Thoracic aorta (tissue), 2 donors: ENCODE measurements at places on chromosomes 12 and 14. TPM values are rescaled to one million over a fixed set of nuclear protein-coding genes. Genes with fewer than 3 reads are reported as not detected.

DNA sequence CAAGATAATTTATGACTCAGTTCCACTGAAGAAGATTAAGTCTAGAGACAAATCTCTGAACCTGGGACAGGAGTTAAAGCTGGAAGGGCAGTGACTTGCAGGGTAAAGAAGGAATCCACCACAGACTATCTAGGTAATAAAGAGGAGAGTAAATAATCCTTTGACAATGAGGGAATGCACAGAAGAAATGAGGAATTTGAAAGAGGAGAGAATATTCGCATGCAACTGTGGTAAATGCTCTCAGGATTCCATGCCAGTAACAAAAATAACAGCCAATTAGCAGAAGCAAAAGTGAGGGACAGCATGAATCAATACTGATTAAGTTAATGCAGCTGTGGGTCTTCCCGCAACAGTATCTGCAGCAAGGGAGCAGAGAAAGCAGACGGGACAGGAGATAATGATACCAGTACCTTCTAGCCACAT, 77.0 kb downstream of the KITLG start:
- no peak overlapping the region for H3K4me3 ChIP-seq
- H3K36me3 ChIP-seq = no peaks in the 10 kb centered on the region
- DNase-seq = no peak
- no peaks in the 10 kb centered on the region for H3K27me3 ChIP-seq
- H3K27ac ChIP-seq = no peak overlapping the region

HCFC2 gene
- 28.6 TPM for total RNA-seq

DNA sequence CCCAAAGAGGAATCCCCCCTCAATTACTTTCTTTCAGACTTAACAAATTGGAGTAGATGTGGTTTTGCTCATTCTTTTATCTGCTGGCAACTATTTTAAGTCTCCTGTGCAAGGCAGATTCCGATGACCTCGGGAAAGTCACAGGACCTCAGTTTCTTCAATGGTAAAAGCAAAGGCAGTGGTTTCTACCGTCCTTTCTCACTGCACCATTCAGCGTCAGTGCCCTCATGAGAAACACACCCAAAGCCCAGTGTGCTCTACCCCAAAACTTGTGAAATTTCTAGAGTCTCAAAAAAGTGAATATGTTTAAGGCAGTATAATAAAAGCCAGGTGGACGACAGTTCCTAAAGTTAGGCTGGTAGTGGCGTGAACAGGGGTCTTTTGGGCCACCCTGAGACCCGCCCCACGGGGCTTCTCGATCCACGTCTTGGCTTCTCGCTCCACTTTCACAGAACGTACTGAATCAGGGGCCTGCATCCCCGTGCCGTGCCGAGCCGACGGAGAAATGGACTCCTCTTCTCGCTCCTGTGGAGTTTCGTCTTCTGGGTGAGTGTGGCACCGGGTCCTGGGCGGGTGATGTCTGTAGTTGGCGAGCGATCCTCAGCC, 1.3 kb upstream of the ARHGAP5 start:
- H3K27me3 ChIP-seq = no peaks in the 10 kb centered on the region
- no peak for DNase-seq
- peak overlapping the region; percentile 92 for H3K27ac ChIP-seq
- no peaks in the 10 kb centered on the region for H3K36me3 ChIP-seq
- peak overlapping the region; percentile 81 for H3K4me3 ChIP-seq

DNA sequence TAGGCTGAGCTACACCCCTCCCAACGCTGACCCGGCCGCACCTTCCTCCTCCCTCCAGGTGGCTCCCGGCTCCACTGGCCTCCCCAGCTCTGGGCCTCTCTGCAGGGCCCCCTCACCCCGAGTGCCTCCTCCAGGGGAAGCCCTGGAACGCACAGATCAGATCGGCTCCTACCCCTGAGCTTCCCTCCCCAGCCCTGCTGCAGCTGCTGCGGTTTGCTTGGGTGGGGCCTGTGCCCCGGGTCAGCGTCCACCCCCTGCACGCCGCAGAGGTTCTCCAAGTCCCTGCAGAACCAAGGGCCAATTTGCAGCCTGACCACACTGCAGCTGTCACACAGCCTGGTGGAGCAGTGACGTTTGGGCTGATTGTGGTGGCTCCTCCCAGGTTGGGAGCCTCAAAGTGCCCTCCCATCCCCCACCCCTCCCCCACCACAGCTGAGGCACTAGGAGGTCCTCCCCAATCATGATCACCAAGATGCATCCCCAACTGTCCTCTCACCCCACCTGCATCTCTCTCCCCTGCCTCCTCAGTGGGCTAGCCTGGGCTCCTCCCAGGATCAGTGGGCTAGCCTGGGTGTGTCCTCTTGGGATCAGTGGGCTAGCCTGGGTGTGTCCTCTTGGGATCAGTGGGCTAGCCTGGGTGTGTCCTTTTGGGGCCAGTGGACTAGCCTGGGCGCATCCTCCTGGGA, 12.8 kb upstream of the FBRSL1 start:
- H3K36me3 ChIP-seq = no peaks in the 10 kb centered on the region
- H3K27ac ChIP-seq = no peak overlapping the region
- no peaks in the 10 kb centered on the region for H3K4me1 ChIP-seq
- no peaks in the 10 kb centered on the region for H3K27me3 ChIP-seq
- no peak for DNase-seq

DNA sequence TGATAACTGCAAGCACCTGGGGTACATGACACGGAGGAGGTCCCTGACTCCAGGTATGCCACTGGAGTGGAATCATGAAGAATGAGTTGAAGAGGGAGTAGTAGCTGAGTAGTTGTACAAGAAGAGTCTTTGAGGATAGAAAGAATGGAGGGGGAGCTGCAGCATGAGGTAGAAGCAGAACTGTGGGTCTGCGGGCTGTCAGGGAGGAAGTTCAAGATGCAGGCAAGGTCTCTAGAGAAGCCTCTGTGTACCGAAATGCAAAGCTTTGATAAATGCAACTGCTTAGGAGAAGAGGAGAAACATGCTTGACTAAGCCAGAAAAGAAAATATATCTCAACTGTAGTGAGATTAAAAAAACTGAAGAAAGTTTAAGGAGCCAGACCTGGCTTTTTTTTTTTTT, 91.5 kb downstream of the CPNE8 start:
- no peaks in the 10 kb centered on the region for H3K27me3 ChIP-seq
- no peak for DNase-seq
- H3K4me1 ChIP-seq = no peaks in the 10 kb centered on the region

EID3 gene
- total RNA-seq = 32.7 TPM

DNA sequence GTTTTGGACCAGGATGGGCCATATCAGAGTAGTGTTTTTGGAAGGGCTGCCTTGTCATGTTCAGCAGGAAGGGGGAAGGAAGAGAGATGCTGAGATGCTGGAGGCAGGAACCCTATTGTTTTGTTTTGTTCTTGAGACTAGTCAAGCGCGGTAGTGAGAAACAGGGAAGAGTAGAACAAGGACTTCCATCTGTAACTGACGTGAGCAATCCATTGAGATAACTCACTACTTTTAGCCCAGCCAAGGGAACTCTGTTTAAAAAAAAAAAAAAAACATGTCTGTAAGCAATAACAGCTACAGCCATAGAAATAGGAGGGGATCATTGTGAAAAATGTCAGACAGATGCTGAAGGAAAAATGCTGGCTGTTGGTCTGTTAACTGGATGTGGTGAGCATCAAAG, 34.0 kb downstream of the CD9 start:
- no peak for DNase-seq
- H3K27ac ChIP-seq = peak overlapping the region; percentile 64
- peaks cover 42% of the 10 kb centered on the region for H3K4me1 ChIP-seq

GRCh38 chr14:75285331-75285730, 6.7 kb downstream of the FOS start:
- H3K4me1 ChIP-seq = peaks cover 8% of the 10 kb centered on the region
- H3K27ac ChIP-seq = no peak overlapping the region
- H3K27me3 ChIP-seq = no peaks in the 10 kb centered on the region
- H3K4me3 ChIP-seq = no peak overlapping the region
- peaks cover 13% of the 10 kb centered on the region for H3K36me3 ChIP-seq

PPP4R4 gene
- 8.9 TPM for total RNA-seq

GRCh38 chr12:92288561-92288960, 142.9 kb upstream of the BTG1 start:
- H3K4me3 ChIP-seq = no peak overlapping the region
- H3K36me3 ChIP-seq = no peaks in the 10 kb centered on the region
- DNase-seq = no peak
- H3K4me1 ChIP-seq = no peaks in the 10 kb centered on the region
- no peaks in the 10 kb centered on the region for H3K27me3 ChIP-seq

GRCh38 chr12:49126852-49127763, 4.1 kb downstream of the TUBA1B start:
- no peak overlapping the region for H3K27ac ChIP-seq
- no peak for DNase-seq
- H3K4me1 ChIP-seq = peaks cover 17% of the 10 kb centered on the region
- H3K36me3 ChIP-seq = peaks cover 26% of the 10 kb centered on the region
- H3K4me3 ChIP-seq = no peak overlapping the region
- no peaks in the 10 kb centered on the region for H3K27me3 ChIP-seq

GRCh38 chr14:88075269-88075981, 70.5 kb downstream of the GPR65 start:
- H3K4me1 ChIP-seq = no peaks in the 10 kb centered on the region
- no peak overlapping the region for H3K4me3 ChIP-seq
- DNase-seq = no peak
- no peaks in the 10 kb centered on the region for H3K27me3 ChIP-seq
- no peak overlapping the region for H3K27ac ChIP-seq

PLEKHD1 gene
- 0.14 TPM for total RNA-seq

- peak overlapping the region; percentile 81 for H3K4me3 ChIP-seq
- DNase-seq = no peak
- peaks cover 51% of the 10 kb centered on the region for H3K4me1 ChIP-seq
- H3K27ac ChIP-seq = peak overlapping the region; percentile 99
- no peaks in the 10 kb centered on the region for H3K36me3 ChIP-seq
Measured at GRCh38 chr14:32078023-32078857, 1.1 kb downstream of the ARHGAP5 start.

- H3K36me3 ChIP-seq = no peaks in the 10 kb centered on the region
- H3K4me3 ChIP-seq = no peak overlapping the region
- DNase-seq = no peak
- H3K27ac ChIP-seq = no peak overlapping the region
- H3K27me3 ChIP-seq = no peaks in the 10 kb centered on the region
Measured at GRCh38 chr12:122909442-122910288, 13.7 kb upstream of the VPS37B start.

DNA sequence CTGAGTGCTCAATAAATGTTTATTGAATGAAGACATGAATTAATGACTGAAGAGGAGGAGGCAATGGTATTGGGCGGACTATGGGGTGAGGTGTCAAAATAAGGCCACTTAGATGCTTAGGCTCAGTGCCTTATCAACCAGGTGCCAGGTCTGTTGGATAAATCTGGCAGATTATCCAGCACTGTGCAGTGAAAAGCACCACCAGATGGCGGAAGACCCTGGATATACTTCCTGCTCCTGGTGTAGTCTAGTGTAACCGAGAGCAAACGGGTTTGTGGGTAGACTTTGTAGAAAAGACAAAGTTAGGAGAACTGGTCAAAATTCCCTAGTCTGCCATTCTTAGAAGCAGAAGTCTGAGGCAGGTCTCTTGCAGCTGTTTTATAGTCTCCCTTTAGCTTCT, 306.3 kb downstream of the ATP23 start:
- H3K4me3 ChIP-seq = no peak overlapping the region
- DNase-seq = no peak
- no peak overlapping the region for H3K27ac ChIP-seq
- no peaks in the 10 kb centered on the region for H3K4me1 ChIP-seq

FLRT2 gene
- total RNA-seq = 20.1 TPM

DNA sequence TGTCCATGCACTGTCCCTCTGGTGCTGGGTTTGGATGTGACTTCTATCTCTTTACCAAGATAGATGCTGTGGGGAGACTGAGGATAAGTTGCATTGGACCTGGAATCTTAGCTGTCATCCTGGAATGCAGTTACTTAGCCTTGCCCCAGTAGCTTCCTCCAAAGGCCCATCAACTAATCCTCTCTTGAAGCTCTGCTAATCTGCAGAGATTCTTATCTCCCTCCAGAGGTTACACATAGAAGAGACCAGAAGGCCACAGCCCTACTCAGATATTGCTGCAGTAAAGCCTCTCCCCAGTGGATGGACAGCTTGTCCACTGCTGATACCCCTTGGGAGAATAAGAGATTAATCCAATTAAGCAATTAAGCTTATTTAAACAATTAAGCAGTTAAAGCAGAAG, 867.2 kb downstream of the BCL11B start:
- H3K4me1 ChIP-seq = no peaks in the 10 kb centered on the region
- no peak overlapping the region for H3K27ac ChIP-seq
- no peaks in the 10 kb centered on the region for H3K27me3 ChIP-seq
- DNase-seq = no peak

DNA sequence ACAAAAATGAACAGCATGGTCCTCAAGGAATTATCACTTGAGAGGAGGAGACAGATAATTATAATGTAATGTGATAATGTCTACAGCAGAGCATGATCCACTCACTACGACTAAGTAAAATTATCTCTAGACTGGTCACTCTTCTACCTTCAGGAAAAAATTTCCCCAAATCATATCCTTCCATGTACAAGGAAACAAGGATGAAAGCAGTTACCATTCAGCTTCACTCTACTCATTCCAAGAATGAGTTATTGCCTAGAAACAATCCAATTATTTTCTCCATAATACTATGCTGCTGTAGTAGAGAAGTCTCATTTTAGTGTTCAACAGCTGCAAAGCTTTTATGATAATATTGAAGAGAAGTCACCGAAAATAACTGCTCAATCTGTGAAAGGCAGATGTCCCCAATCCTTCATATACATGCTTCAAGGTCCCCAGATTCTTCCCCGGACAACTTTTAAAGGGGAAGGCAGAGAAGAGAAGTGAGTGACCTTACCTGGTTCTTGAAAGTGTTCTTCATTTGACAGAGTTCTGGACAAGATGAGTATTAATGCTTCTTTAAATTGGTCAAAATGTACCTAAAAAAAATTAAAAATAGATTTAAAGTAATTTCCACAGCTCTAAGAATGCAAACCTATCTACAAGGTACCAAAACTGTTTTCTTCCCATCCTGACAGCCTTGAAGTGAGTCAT, 24.6 kb downstream of the NIN start:
- H3K4me1 ChIP-seq = peaks cover 12% of the 10 kb centered on the region
- H3K4me3 ChIP-seq = no peak overlapping the region
- DNase-seq = no peak
- H3K36me3 ChIP-seq = no peaks in the 10 kb centered on the region
- H3K27me3 ChIP-seq = no peaks in the 10 kb centered on the region

- no peaks in the 10 kb centered on the region for H3K4me1 ChIP-seq
- H3K27me3 ChIP-seq = no peaks in the 10 kb centered on the region
- no peaks in the 10 kb centered on the region for H3K36me3 ChIP-seq
- DNase-seq = no peak
- no peak overlapping the region for H3K27ac ChIP-seq
Measured at GRCh38 chr12:30500532-30500931, 195.1 kb downstream of the IPO8 start.

RAPGEF3 gene
- 40.9 TPM for total RNA-seq

GRCh38 chr14:105363847-105364708, 34.3 kb upstream of the TEX22 start:
- no peak for DNase-seq
- peak overlapping the region; percentile 48 for H3K4me3 ChIP-seq
- H3K27ac ChIP-seq = no peak overlapping the region
- no peaks in the 10 kb centered on the region for H3K27me3 ChIP-seq
- peaks cover 4% of the 10 kb centered on the region for H3K36me3 ChIP-seq

UNC79 gene
- total RNA-seq = 0.21 TPM

GRCh38 chr14:103688441-103688840, 26.8 kb downstream of the XRCC3 start:
- H3K4me1 ChIP-seq = peaks cover 8% of the 10 kb centered on the region
- peaks cover 45% of the 10 kb centered on the region for H3K36me3 ChIP-seq
- H3K27me3 ChIP-seq = no peaks in the 10 kb centered on the region
- H3K27ac ChIP-seq = peak overlapping the region; percentile 4
- no peak for DNase-seq
